ENCODE measurements at places on chromosomes 1 and 21.

- no peak for DNase-seq
These were observed 550 bp upstream of the SYT11 start for GRCh38 chr1:155858800-155859233.

GRCh38 chr21:29155118-29155932 lies 24.9 kb downstream of the MAP3K7CL start:
- DNase-seq, result no peak

DNA sequence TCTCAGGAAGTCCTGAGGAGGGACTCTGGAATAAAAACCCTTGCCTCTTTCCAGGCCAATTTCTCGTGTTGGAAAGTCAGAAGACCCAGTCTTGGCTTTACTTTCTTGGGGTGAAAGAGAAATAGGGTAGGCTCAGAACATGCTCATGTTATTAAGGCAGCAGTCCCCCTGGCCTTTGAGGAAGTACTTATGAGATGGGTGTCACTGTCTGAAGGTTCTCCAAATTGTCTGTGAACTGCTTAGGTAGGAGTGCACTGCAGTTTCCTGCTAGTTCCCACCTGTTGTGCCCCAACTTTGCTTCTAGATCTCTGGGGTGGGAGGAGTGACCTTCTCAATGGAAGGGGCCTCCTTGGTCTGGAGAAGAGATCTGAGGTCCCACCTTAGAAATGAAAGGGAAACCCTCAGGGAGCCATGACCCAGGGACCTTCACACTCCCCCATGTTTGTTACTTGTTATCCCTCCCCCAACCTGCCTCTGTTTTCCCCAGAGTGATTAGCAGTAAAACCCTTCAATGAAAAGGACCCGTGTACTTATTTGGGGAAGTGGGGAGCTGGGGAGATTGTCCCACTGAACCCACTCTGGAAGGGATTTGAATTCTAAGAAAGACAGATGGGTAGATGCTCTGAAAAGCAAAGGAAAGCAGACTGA lies 5.7 kb downstream of the ZNF691 start:
- DNase-seq, result no peak

DNA sequence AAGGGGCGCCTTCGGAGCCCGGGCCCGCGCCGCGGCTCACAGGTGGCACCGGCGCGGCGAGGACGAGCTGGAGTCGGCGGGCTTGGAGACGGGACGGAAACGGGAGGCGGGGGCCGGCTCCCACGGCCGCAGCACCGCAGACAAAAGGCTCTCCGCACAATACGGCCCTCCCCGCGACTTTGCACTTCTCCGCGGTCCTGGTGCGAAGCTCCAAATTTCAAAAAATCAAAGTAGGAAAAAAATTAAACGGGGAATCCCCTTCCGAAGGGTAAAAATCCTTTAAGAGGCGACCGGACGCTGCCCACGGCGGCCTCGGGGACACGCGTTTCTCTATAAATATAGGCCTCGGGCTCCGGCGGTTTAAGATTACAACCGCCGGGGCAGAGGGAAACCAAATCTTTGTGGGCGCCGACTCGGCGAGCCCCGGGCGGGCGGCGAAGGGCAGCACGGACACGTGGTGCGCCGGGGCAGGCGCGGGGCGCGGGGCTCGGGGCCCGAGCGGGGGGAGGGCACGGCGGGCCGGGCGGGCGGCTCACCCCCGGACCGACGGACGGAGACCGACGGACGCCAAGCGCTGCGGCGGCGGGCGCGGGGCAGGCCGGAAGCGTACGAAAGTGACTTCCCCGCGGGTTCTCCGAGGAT lies 453 bp downstream of the PABPC4 start:
- DNase-seq, result no peak

DNA sequence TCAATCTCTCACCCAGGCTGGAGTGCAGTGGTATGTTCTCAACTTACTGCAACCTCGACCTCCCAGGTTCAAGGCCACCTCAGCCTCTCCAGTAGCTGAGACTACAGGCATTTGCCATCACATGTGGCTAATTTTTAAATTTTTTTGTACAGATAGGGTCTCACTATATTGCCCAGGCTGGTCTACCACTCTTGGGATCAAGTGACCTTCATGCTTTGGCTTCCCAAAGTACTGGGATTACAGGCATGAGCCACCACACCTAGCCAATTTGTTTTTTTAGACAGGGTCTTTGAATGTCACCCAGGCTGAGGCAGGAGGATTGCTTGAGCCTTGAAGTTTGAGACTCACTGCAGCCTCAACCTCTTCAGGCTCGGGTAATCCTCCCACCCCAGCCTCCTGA lies 10.2 kb upstream of the USP48 start:
- DNase-seq, result no peak

DNA sequence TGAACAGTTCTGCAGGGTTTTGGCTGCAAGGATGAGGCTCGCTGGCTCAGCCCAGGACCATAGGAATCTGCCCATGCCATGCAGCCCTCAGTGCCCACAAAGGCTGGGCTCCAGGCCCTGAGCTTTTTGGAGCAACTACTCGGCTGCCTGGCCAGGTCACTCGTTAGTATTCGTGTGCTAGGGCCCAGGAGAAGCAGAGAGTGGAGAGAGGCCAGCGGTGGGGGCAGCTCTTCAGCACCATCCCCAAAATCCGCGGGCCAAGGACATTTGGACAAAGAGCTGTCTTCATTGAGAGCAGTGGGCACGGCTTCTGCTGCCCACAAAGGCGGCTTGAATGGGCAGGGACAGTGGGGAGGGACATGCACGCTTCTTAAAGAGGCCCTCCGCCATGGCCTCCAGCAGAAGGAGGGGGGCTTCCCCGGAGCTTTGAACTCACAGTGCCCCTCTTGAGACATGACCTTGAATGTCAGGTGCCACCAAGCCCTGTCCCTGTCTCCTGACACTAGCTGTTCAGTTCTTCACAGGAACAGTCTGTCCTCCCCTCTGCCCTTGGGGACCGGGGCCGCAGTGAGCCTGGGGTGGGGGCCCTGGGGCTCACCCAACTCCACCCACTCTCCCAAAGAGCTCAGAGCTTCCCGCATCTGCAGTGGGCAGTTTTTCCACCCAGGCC lies 106.1 kb upstream of the ARHGEF16 start:
- DNase-seq, result no peak

- no peak for DNase-seq
These were observed 3.3 kb upstream of the HAPLN2 start for GRCh38 chr1:156615946-156616345.

DNA sequence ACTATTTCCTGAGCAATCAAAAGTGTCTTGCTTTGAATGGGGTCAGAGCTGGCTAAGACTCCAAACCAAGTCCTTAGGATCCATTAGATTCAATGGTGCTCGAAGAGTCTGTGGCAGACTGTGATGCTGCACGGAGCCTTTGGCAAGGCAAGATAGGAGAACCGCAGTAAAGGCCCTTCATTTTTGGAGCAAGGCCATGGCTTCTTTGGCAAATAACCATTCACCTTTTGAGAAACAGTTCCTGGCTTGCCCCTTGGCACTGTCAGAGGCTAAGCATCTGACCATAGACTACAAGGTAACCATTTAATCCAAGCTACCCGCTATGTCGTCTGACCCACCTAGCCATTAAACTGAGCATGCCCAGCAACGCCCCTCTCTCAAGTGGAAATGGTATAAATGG lies 45.2 kb downstream of the EDN2 start:
- no peak for DNase-seq

DNA sequence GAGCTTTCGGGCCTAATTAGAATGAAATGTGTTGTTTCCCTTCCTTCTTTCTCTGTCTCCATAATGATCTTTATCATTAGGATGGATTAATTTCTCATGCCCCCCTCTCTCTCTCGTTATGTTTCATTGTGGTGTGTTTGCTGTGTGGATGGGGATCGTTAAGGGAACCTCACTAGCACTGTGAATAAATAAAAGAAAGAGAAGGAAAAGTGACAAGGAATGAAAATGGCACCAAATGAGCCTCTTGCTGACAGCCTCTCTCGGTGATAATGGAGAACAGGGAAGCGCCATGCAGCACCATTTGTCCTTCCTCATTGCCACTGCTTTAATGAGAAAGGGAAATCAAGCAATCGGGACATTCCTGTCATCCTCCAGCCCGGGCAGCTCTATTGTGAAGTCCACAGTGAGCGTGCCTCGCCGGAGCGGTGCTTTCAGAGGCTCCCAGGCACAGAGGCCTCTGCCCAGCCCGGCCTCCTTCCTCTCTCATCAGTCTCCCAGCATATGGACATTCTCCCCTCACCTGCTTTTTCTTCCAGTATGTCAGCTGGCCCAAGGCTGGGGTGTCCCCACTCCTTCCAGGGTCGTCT lies 265.7 kb upstream of the TMEM51 start:
- DNase-seq, result no peak

- no peak for DNase-seq
These were observed 23.5 kb upstream of the ID3 start for GRCh38 chr1:23582820-23583219.

DNA sequence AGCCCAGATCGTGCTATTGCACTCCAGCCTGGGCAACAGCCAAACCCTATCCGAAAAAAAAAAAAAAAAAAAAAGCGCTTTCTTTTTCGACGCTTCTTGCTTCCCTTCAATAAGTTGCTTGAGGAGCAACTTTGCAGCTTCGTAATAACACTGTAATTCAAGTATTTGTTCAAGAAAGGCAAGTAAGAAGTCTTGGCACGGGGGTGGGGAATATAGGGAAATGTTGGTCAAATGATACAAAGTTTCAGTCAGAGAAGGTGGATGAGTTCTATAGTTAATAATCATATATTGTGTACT lies 871 bp upstream of the PSMA5 start:
- DNase-seq, result no peak

DNA sequence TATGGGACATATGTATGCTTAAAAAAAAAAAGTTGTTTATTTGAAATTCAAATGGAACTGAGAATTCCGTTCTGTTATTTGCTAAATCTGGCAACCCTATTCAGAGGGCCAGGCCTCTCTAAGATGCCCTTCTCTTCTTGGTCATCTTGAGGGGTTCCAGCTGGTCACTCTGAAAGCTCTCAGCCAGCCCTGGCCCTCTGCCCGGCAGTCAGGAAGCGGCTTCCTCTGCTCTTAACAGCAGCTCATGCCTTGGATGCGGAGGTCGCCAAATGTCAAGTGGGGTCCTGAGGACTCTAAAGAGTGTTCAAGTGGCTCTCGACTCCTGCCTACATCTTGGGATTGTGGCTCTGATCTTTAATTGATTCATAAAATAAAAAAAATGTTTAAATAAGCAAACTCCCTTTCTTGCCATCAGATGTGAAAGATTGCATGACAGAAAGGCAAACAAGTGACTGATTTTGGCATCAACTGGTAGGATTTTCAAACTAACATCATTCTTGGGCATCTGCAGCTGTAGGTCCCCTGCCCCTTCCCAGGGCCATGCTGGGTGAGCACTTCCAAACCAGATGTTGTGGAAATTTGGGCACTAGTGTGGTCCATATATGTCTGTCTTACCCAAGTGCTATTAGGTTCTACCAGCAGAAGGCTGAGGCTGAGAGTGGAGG lies 130.8 kb downstream of the PRDM2 start:
- no peak for DNase-seq

DNA sequence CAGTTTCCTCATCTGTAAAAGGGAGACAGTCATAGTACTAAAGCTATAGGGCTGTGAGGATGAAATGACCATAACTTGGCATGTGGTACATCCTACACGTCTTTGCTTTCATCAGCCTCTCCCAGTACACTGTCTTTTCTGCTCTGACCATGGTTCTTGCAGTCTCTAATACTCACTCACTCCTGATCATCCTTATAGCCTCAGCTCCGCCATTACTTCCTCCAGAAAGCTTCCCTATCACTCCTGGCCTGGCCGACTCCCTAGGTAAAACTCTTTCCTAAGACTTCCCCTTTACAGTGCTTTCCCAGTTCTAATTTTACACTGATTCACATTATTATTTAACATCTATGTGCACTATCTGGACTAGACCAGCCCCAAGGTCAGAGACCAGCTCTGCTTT lies 5.0 kb upstream of the MRPL24 start:
- no peak for DNase-seq

Measured in foreskin melanocyte (primary cell).